ENCODE measurements at places on chromosomes 16 and 17.
A peak's percentile ranks its signal among the peaks of the same experiment; 100 is the strongest.

GRCh38 chr16:12362482-12363458 lies 386.2 kb downstream of the SNX29 start:
- DNase-seq: no peak

GRCh38 chr17:37465069-37465616 lies 24.5 kb upstream of the DUSP14 start:
- peak; percentile 86 for DNase-seq

DNA sequence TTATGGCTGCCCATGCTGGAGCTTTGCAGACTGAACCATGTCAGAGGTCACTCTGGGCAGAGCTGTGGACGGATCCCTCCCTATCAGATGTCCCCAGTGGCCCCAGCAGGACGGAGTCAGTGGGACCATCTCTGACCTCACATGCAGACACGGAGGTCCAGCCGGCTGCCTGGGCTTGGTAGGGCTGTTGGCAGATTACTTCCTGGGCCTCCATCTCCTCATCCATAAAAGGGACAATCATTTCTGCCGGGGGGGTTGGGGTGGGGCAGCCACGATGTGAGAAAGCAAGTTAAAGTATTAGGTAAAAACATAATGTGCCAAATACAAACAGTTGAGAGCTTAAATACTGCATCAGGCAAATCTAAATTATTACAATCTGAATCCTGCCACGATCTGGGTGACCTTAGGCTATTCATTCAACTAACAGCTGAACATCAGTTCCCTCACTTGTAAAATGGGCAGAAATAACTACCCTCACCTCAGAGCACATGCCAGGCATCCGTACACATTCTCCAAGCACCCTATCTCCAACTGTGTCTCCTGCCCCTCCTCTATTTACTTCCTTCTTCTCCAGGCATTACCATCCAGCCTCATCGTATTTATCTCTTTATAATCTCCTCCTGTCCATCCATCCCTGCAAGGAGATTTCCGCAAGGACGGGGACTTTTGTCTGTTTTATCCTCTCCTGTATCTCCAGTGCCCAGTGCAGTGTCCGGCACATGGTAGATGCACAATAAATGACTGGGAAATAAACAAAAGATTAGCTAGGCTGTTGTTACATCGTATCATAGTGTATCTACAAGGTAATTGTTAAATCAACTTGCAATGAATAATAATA lies 192.3 kb upstream of the FOXF1 start:
- DNase-seq: no peak

DNA sequence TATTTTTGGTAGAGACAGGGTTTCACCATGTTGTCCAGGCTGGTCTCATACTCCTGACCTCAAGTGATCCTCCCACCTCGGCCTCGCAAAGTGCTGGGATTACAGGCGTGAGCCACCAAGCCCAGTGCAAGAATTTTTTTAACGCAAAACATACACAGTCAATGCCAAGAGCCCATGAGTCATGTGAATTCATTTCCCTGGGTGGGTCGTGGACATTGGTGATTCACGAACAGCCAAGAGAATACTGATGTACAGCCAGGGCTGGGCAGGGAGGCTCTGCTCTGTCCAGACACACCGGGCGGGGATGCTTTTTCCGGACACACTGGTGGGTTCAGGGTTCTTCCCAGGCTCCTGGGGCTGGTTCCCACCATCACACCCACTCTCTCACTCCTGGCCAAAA lies 17.7 kb downstream of the SLC38A8 start:
- DNase-seq: peak; percentile 83

- no peak for DNase-seq
Observed at GRCh38 chr16:80610481-80611156, 69.8 kb downstream of the DYNLRB2 start.

GRCh38 chr17:2106308-2106955 lies 51.5 kb downstream of the HIC1 start:
- peak; percentile 35 for DNase-seq

DNA sequence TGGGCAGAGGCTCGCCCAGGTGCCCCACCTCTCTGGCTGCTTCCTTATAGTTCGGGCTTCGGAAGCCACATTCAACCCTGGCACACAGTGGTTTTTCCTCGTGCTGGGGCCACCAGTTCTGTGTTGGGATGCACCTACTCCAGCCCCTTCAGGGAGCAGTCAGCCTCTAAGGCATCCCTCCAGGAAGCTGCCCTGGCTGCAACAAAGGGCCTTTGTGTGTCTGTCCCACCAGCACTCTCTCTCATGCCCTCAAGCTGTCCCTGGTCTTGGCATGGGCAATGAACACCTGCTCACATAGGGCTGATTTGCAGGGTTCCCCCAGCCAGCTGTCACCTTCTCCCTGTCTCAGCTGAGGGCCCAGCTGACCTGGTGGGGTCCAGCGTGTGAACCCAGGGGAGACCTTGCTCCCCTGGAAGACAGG lies 754 bp upstream of the NOXO1 start:
- no peak for DNase-seq

DNA sequence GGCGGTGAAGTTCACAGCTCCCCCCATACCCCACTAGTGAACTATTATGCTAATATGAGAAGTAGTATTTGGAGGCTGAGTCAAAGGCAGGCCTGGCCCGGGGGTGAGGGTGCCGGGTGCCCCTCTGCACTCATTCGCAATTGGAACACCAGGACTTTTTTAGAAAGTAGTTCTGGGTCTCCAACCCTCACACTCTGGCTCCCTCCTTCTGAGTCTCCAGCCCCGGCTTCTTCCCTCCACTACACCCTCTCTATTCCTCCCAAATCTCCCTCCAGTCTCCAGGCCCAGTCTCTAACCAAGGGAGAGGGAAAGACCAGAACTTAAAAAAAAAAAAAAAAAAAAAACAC lies 11.3 kb upstream of the HOXB2 start:
- no peak for DNase-seq
